ENCODE measurements at places on chromosomes 1 and 21.
A peak's percentile ranks its signal among the peaks of the same experiment; 100 is the strongest.

DNA sequence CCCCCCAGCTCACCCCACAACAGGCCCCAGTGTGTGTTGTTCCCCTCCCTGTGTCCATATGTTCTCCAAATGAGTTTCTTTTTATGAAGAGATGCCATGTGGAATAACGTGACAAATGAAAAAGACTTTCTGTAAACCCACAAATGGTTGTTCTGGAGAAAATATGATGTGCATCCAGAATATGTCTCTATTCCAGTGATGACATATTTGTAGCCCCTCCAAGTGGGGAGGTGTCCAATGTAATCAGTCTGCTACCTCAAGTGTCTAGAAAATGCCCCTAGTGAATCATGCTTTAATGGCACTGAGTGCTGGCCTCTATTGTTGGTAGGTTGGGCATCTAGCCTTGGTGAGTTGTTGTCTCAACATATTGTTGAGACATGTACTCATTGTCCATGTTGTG, 179.6 kb downstream of the KCNK2 start:
- no peak overlapping the region for H3K4me3 ChIP-seq
- no peaks in the 10 kb centered on the region for H3K36me3 ChIP-seq
- no peaks in the 10 kb centered on the region for H3K4me1 ChIP-seq
- no peaks in the 10 kb centered on the region for H3K27me3 ChIP-seq
- DNase-seq, result no peak
- no peak overlapping the region for H3K27ac ChIP-seq

DNA sequence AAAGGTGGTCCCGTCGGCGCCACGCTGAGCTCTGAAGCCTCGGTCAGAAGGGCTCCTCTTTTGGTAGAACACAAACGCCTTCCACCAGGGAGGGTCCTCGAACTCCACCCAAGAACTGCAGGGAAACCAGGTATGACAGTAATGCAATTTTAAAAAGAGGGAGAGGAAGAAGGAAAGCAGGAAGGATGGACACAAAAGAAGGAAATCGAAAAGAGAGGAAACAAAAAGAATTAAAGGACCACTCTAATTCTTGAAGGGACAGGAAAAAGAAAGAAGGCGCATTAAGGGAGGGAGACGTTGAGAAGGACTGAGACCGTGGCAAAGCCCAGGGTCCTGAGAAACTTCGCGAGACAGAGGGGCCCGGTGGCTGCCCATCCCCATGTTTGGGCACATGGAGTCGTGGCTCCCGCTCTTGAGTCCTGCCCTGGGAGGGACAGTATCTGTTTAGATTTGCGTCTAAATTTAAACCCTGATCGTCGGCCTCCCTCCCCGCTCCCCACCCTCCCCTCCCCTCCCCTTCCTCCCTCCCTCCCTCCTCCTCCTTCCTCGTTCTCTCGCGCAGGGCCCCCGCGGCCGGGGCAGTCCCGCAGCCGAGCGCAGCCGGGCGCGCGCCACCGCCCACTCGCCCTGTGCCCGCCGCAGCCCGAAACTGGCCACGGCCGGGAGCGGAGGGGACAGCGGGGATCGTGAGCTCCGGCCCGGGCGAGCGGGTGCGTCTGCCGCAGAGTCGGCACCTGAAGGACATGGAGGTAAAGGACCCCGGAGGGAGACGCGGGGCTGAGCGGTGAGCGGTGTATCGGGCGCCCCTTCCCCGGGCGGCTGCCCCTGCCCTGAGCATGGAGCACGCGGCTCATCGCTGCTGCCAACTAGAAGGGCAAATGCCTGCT, at the start of gene RCSD1:
RCSD1 (plus strand) TSS at position 552 of the 887 bp plus-strand sequence; CDS start at position 744, 192 bp downstream.
- peak; percentile 53 for DNase-seq
- H3K4me1 ChIP-seq, result peaks cover 65% of the 10 kb centered on the region
- peaks cover 17% of the 10 kb centered on the region for H3K36me3 ChIP-seq
- H3K4me3 ChIP-seq, result peak within 1 kb of the TSS; percentile 98
- no peaks in the 10 kb centered on the region for H3K27me3 ChIP-seq
- peak within 1 kb of the TSS; percentile 95 for H3K27ac ChIP-seq

GRCh38 chr1:84164161-84164560, 20.1 kb downstream of the PRKACB start:
- no peak overlapping the region for H3K4me3 ChIP-seq
- H3K4me1 ChIP-seq, result peaks cover 3% of the 10 kb centered on the region
- peak overlapping the region; percentile 31 for H3K27ac ChIP-seq
- DNase-seq, result no peak
- no peaks in the 10 kb centered on the region for H3K36me3 ChIP-seq

- H3K27ac ChIP-seq, result no peak overlapping the region
- H3K27me3 ChIP-seq, result peaks cover 12% of the 10 kb centered on the region
- peaks cover 3% of the 10 kb centered on the region for H3K4me1 ChIP-seq
- H3K36me3 ChIP-seq, result no peaks in the 10 kb centered on the region
Observed at GRCh38 chr21:45021428-45022347, 52.7 kb upstream of the ADARB1 start.

DNA sequence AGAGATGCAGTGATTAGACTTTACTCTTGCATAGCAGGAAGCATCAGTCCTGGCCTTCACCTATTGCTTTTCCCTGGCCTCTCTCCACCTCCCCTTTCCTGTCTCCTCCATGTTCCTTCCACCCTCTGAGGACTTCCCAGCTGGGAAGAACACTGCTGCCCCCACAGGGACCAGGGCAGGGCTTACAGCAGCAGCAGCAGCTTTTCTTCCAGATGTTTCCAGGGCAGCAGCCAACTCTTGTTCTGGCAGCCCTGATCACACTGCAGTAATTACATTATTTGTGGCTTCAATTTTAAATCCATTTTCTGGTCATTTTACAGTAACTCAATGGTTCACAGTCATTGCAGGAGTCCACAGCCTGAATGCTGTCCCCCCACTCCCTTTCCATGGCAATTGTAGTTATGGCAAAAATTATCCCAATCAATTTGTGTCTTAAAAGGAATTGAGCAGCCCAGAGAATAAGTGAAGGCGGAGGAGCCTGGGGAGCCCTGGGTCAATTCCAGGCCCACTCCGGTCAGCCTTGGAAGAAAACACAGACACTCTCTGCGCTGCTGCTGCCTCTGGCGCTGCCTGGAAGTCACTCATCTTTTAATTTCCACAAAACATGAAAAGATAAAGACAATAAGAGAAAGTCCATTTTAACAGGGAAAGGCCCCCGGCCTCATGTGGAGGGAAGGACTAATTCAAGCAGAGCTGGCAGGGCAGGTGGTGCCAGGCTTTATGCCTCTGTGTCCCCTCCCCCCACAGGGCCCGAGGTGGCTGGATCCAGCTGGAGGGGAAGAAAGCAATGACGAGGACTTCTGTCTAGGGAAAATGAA, 148.6 kb downstream of the GRIK3 start:
- H3K27me3 ChIP-seq, result no peaks in the 10 kb centered on the region
- H3K4me1 ChIP-seq, result no peaks in the 10 kb centered on the region
- no peaks in the 10 kb centered on the region for H3K36me3 ChIP-seq
- no peak overlapping the region for H3K27ac ChIP-seq
- H3K4me3 ChIP-seq, result no peak overlapping the region

DNA sequence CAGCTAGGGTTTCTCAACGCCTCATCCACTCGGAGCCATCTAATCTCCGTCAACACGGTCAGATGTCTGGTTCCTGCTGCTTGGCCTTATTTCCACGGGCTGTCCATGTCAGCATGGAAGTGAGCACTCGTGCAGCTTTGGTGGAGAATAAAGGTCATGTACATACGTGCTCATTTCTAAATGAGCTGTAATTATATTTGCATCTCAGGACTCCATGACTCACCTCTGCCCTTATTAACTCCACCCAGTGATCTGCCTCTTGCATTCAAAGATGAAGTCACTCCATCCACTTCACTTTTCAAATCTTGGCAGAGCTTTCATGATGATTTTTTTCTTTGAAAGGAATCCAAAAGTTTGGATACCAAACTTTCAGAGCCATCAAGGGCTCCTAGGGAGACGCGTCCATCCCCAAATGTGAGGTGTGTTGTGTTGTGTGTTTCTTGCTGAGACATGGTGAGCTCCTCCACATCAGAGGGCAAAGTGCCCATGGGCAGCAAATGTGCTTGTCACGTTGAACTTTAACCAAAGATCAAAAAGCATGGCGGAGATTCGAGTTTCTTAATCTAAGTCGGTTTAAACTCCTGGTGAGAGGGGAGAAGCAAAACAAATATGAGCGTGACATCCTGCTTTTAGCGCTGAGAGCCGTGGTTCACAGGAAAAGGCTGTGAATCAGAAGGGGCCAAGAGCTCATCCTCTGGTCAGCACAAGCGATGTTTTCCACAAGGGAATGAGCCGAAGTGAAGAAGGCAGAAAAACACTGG, 68.6 kb upstream of the ERRFI1 start:
- H3K4me3 ChIP-seq, result no peak overlapping the region
- H3K36me3 ChIP-seq, result no peaks in the 10 kb centered on the region
- DNase-seq, result no peak
- no peaks in the 10 kb centered on the region for H3K27me3 ChIP-seq
- no peak overlapping the region for H3K27ac ChIP-seq

GRCh38 chr1:70978623-70979022, 69.0 kb downstream of the PTGER3 start:
- no peaks in the 10 kb centered on the region for H3K36me3 ChIP-seq
- peaks cover 4% of the 10 kb centered on the region for H3K27me3 ChIP-seq
- H3K27ac ChIP-seq, result no peak overlapping the region
- no peak for DNase-seq

- H3K36me3 ChIP-seq, result no peaks in the 10 kb centered on the region
- H3K4me3 ChIP-seq, result no peak overlapping the region
- DNase-seq, result no peak
- H3K4me1 ChIP-seq, result no peaks in the 10 kb centered on the region
Observed at GRCh38 chr1:224906340-224906739, 23.1 kb upstream of the DNAH14 start.

DNA sequence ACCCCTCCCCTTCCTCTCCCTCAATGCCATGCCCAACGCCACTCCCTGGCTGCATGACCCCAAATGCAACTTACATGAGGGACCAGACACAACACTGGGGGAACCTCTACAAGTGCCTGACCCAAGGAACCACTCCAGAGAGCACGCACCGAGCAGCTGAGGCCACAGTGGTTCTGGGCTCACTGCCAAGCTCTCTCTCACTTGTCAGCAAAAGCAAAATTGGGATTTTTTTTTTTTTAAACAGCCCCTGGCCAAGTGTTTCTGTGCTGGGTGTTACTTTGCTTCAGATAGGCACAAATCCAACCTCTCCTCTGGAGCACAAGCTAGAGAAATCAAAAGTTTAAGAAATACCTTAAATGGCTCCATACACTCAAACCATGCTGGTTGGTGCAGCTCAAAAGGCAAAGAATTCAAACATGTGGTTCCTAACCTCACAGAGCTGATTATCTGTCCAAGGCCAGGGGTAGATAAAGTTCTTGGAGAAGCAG, 363.0 kb downstream of the SETD4 start:
- no peaks in the 10 kb centered on the region for H3K27me3 ChIP-seq
- no peak overlapping the region for H3K27ac ChIP-seq
- no peaks in the 10 kb centered on the region for H3K4me1 ChIP-seq
- H3K4me3 ChIP-seq, result no peak overlapping the region
- no peak for DNase-seq

DNA sequence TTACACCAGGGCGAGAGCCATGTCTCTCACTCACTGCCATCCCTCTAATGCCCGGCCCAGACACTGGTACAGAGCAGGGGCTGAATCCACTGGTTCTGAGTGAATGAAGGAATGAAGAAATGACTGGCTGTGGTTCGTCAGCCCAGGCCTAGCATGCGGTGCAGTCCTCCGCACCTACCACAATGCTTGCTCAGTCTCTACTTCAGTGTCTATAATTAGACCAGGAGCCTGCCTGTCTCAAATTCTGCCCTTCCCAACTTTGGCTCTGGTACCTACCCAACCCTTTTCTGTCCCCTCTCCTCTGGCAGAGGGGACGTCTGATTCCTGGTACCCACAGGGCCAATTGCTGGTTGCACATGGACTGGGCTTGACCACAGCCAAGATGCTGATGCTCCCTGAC, 118.2 kb upstream of the GRIK3 start:
- no peaks in the 10 kb centered on the region for H3K4me1 ChIP-seq
- H3K27me3 ChIP-seq, result no peaks in the 10 kb centered on the region
- no peak overlapping the region for H3K4me3 ChIP-seq

DNA sequence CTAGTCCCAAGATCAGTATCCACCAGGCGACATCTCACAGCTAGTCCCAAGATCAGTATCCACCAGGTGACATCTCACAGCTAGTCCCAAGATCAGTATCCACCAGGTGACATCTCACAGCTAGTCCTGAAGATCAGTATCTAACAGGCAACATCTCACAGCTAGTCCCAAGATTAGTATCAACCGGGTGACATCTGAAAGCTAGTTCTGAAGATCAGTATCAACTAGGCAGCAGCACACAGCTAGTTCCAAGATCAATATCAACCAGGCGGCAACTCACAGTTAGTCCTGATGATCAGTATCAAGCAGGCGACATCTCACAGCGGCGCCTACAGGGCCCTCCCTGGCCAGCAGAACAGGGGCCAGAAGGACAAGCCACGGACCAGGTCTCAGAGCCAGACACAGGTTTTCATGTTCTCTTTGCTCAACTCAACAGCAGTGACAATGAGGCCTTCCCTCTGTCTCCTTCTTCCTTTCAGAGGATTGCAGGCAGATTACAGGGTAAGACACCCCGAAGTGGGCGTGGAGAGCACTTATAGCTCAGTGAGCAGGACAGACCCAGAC, 32.5 kb downstream of the NPHP4 start:
- no peak overlapping the region for H3K4me3 ChIP-seq
- no peaks in the 10 kb centered on the region for H3K27me3 ChIP-seq
- H3K4me1 ChIP-seq, result no peaks in the 10 kb centered on the region
- H3K36me3 ChIP-seq, result no peaks in the 10 kb centered on the region

DNA sequence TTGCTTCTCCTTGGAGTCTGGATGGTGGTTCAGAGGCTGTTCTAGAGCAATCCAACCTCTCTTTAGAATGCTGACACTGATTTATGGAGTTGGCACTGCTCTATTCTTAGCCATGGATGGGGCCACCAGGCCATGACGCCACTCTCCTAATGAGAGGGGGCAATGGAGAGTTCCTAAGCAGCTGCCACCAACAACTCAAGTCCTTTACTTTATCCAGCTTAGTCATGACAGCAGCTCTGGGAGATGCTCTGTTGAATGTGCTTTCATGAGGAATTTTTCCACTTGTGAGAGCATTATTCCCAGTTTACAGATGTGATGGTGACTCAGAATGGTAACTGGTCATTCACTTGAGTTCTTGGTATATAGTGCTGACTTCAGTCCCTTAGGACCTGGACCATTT, 366.3 kb downstream of the HHAT start:
- no peak overlapping the region for H3K27ac ChIP-seq
- no peaks in the 10 kb centered on the region for H3K36me3 ChIP-seq
- DNase-seq, result no peak
- no peaks in the 10 kb centered on the region for H3K27me3 ChIP-seq

GRCh38 chr1:64471218-64472039, 1.5 kb downstream of the CACHD1 start:
- peak; percentile 25 for DNase-seq
- peaks cover 14% of the 10 kb centered on the region for H3K4me1 ChIP-seq
- H3K27me3 ChIP-seq, result peaks cover 21% of the 10 kb centered on the region
- H3K4me3 ChIP-seq, result no peak overlapping the region

All from natural killer cell (primary cell).